ENCODE measurements at places on chromosomes 16 and 17.

- DNase-seq, result no peak
These were observed 3.3 kb downstream of the DOK4 start for GRCh38 chr16:57482845-57483545.

DNA sequence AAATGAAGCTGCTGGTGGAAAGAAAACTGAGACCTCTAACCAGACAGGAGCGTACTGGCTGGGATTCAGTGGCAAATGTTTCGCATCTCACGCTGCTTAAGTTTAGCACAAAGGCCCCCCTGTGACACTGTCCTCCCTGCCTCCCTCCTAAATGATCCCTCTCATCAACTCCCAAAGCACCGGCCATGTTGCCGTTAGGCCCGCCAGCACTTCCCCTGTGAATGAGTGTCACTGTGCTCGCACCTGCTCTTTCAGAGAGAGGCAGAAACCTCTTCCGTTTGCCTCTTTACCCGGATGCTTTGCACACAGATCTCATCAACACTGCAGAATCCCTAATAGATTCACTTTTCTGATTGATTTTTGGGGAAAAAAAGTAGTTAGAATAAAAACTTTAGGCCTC, 26.5 kb downstream of the MBTPS1 start:
- DNase-seq, result no peak

GRCh38 chr16:76277460-76278030, 344 bp downstream of the CNTNAP4 start:
- no peak for DNase-seq

DNA sequence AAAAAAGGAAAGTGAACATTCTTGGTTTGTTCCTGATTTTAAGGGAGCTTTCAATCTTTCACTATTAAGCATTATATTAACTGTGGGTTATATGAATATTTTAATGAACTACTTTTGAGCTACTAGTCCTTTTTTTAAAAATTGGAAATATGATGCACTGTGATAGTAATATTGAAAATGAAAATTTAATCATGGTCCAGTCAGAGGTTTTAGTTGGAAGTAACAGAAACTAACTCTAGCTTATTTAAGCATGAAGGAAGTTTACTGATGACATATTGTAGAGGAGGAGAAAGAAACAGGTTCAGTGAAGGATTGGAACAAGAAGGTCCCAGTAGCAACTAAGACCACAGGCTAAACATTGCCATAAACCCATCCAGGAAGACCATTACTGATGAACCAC, 20.8 kb upstream of the TMIGD1 start:
- no peak for DNase-seq

- DNase-seq, result no peak
These were observed 13.4 kb upstream of the TAOK1 start for GRCh38 chr17:29376667-29377270.

- no peak for DNase-seq
These were observed 84.1 kb upstream of the TOB1 start for GRCh38 chr17:50949989-50950877.

DNA sequence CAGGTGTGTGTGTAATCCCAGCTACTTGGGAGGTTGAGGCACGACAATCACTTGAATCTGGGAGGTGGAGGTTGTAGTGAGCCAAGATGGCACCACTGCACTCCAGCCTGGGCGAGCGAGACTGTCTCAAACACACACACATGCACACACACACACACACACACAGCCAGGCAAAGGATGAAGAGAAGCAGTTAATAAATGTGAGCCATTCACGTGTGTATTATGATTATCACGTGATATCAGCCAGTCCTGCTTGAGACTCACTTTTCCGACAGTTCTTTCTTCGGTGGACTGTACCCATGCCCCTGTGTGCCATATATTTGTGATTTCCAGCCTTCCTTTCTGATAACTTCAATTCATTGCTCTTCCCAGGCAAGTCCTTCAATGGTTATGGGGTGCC, 119.3 kb downstream of the PRKCB start:
- DNase-seq, result no peak

DNA sequence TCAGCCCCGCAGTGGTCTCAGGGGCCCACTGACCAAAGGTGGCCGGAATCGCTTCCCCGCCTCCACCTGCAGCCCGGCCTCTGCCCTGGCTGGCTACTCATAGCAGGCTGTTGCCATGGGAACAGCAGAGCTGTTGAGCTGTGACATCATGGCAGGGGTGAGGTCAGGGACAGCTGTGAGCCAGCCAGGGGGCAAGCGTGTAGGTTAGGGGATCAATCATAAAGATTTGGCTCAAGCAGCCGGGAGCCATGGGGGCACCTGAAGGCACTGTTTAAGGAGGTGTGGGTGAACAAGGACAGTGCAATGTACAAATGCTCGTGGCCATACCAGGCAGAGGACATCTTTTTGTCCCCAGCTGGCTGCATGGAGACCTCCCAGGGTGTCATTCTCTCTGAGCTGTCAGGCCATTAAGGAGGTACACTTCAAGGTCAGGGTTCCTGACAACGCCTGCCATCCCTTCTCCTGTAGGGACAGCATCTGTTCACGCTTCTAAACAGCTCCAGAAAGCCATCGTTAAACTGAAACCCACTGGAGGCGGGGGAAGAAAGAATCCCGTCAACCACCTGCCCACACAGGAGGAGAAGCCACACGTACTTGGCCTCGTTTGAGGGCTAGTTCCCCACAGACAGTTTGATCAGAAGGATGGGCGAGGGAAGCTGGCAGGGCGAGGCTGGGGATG, at the start of gene CEP295NL:
Gene CEP295NL, minus strand, starts transcription at position 101 of the 679 bp plus-strand sequence. CDS start 1,373 bp downstream, outside the sequence.
- DNase-seq, result no peak

GRCh38 chr16:568401-569258, 1.1 kb upstream of the PIGQ start:
- DNase-seq, result no peak

DNA sequence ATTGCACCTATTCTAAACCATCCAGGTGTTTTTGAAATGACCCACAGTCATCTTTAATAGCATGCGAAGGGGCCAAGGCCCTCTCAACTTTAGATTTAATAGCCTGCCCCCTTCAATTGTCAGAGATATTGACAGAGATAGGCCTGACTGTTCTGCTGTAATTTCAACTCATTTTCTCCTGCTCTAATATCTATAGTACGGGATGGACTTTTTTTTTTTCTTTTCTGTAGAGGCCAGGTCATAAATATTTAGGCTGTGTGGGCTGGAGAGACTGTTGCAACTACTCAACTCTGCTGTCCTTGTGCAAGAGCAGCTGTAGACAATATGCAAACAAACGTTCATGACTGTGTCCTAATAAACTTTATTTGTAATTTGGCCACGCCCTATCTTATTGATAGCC, 24.7 kb upstream of the KRT20 start:
- DNase-seq, result no peak

- DNase-seq, result no peak
These were observed 51.1 kb downstream of the USP43 start for GRCh38 chr17:9696279-9697044.

- no peak for DNase-seq
These were observed 4.3 kb upstream of the GGA2 start for GRCh38 chr16:23514381-23515152.

DNA sequence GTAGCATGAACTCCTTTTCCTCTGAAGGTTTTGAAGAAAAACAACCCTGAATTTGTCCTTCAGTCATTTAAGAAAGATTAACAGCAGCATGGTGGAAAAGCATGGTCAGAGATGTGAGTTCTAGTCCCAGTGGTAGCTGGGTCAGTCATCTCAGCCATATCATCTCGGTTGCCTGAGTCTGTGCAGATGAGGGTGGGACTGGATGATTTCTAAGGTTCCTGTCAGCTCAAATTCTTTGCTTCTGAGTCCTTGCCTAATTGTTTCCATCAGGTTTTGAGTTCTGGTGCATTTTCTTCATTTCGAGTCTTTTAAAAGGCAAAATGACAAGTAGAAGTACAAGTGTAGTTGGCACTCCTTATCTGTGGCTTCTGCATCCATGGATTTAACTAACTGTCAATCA, 63.9 kb downstream of the TNRC6C start:
- no peak for DNase-seq

DNA sequence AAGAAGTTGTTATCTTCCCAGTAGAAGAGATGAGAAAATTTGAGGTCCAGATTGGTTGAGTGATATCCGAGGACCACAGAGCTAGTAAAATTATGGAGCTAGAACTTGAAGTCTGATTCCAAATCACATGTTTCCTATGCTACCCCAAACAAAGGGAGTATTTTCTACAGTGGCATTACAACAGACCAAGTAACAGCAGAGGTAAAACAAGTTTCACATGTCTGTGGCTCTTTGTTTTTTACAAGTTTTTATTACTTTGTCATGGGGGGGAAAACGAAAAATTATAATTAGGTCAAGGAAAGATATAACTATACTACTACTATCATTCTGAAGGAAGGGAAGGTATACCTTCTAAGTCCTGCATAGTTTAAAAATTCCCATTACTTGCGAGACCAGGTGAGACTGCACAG, 49.4 kb downstream of the KANSL1 start:
- no peak for DNase-seq

DNA sequence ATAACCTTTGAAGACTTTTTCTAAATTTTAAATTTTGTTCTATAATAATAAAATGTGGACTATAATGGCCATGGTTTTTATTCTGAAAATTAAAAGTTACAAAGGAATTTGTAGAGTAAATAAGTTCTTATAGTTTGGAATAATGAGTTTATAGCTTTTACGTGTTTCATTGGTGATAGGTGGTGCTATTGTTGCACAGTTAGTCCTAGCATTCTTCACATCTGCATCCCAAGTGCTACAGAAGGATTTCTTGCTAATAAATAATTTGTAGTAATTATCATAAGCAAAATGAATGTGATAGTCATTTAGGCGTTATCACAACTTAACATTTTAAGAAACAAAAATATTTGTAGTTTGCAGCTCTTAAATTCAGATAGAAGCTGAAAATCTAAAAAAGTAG, 67.9 kb downstream of the BCAS3 start:
- DNase-seq, result no peak

DNA sequence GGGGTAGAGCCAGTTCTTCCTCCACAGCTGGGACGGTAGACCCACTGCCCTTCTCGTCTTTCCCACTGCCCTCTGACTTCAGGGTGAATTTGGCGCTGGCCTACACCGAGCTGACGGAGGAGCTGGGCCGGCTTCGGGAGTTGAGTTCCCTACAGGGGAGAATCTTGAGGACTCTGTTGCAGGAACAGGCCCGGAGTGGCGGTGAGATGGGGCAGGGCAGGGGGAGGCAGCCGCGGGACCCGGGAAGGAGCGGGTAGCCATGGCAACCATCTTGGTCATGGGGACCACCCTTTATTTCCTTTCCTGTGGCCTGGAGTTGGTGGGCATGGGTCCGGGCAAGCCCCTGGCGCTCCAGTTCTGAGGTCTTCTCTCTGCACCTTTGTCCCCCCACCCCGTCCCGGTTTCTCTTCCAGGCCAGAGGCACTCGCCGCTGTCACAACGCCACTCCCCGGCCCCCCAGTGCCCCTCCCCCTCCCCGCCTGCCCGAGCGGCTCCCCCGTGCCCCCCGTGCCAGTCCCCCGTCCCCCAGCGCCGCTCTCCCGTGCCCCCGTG, 14.4 kb downstream of the TBKBP1 start:
- DNase-seq, result no peak

- no peak for DNase-seq
These were observed 36.1 kb downstream of the GINS2 start for GRCh38 chr16:85652431-85653221.

DNA sequence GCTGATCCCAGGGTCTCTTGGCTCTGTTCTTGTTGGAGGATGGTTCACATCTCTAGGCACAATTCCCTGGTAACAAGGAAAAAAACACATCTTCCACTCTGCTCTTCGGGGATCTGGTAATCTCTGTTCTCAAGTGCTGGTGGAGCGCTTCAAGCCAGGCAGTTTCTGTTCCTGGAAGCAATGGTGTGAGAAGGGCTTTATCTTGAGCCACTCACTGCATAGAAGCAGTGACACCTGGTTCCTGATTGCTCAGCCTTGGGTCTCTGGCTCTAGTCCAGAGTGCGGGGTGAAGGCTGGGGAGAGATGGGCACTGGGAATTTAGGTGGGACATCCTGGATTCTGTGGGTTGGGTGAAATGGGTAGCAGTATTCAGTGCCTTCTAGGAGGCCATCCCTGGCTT, 14.1 kb downstream of the AKAP1 start:
- no peak for DNase-seq

DNA sequence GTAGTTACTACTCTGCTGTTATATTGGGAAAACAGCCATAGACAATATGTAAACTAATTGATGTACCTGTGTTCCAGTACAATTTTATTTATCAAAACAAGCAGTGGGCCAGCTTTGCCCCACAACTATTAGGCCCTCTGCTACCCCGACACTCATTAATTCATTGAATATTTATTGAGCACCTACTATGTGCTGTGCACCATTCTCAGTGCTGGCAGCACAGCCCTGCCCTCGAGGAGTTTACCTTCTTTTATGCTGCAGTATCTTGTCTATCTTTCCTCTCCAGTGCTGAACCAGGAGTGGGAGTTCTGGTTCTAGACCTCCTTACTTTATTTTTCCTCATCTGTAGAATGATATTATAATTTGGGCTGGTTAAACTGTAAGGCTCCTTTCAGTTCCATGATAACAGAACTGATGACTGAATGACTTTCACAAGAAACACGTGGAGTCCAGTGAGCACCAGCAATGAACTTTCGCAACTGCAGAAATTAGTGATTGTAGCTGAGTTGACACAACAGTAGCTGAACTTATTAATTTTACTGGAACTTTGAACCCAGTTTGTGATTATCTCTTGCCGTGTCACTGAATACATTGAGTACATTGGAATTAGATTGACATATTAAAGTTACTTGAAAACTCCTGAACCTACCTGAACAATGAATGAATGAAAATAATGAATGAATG, 2.4 kb downstream of the GOSR2 start:
- DNase-seq, result no peak

- no peak for DNase-seq
These were observed 478.3 kb upstream of the ERCC4 start for GRCh38 chr16:13441675-13442074.

- DNase-seq, result no peak
These were observed 10.1 kb upstream of the KREMEN2 start for GRCh38 chr16:2953706-2954627.

- DNase-seq, result no peak
These were observed 52.0 kb upstream of the IRX6 start for GRCh38 chr16:55271945-55272513.

All from memory B cell (primary cell).